ENCODE measurements at places on chromosomes 1 and 21.

GRCh38 chr1:71737768-71738167, 544.6 kb downstream of the NEGR1 start:
- DNase-seq = no peak

DNA sequence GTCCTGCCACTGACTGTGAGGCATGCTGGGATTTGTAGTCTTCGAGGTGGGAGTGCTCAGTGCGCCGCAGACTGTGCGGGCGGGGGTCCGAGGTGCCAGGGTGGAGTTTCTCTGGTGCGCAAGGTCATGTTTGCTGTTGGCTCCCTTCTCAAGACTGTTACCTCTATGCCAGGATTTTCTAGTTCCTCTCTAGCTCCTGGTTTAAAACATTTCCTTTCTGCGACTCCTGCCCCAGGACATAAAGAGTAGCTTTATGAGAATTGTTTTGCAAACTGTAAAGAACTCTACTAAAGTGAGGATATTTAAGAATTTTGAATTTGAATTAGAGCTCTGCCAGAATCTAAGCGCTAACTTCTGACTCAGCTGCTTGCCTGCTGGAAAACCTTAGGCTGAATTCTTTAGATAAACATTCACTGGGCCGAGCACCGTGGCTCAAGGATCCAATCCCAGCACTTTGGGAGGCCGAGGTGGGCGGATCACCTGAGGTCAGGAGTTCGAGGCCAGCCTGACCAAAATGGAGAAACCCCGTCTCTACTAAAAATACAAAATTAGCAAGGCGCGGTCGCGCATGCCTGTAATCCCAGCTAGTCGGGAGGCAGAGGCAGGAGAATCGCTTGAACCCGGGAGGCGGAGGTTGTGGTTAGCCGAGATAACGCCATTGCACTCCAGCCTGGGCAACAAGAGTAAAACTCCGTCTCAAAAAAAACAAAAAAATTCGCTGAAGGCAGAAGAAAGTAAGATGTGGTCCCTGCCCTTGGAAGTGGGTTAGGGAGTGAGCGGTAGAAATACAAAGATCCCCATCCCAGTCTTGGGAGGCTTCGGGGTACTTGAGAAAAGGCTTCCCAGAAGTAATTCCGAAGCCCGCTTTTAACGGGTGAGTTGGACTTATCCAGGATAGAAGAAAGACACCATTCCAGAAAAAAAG, 992 bp upstream of the USP48 start:
- DNase-seq = no peak

- DNase-seq = no peak
Measured at GRCh38 chr1:156310962-156311361, 11.9 kb upstream of the VHLL start.

GRCh38 chr21:38809198-38809878, 3.6 kb downstream of the ETS2 start:
- no peak for DNase-seq

GRCh38 chr1:27136236-27136551, 18.7 kb downstream of the SLC9A1 start:
- DNase-seq = no peak

GRCh38 chr1:23574265-23574754, 15.0 kb upstream of the ID3 start:
- DNase-seq = no peak

GRCh38 chr21:30206551-30207251, 9.2 kb downstream of the CLDN8 start:
- DNase-seq = no peak

DNA sequence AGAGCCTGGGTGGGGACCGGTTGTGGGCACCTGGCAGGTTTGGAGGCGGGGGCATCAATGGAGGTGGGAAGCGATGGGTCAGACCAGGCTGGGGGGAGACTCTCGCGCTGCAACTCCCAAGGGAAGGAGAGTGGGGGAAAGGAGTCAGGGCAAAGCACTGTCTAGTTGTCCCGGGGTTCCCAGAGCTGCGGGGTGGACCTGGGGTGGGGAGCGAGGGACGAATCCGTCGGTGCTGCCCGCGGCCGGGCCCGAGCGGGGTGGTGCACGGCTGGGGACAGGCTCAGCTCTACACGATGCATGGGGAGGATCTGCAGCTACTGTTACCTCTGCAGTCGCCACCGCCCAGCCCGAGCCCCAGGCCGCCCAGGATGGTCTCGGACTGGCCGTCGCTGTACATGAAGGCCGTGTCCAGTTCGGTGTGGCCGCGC, 427 bp downstream of the AKR7A2 start:
- DNase-seq = no peak

All from dorsolateral prefrontal cortex (tissue), 122 donors.